Stimulated activated CD4-positive, alpha-beta T cell treated with anti-CD3 and anti-CD28 coated beads, Interleukin-12 subunit alpha, Interleukin-12 subunit beta, amount 100 ng/mL, for 24 hours (primary cell): ENCODE measurements at places on chromosomes 6 and 20.

- no peak for DNase-seq
Observed at GRCh38 chr6:2007165-2007564, 238.2 kb downstream of the GMDS start.

- DNase-seq, result no peak
Observed at GRCh38 chr20:25848222-25848621, 151.6 kb upstream of the ZNF337 start.

GRCh38 chr20:19543101-19543500 lies 215.0 kb upstream of the RIN2 start:
- no peak for DNase-seq

GRCh38 chr20:51914758-51915157 lies 112.4 kb upstream of the SALL4 start:
- DNase-seq, result no peak

- no peak for DNase-seq
Observed at GRCh38 chr6:73169111-73169510, 56.2 kb downstream of the KHDC1L start.

DNA sequence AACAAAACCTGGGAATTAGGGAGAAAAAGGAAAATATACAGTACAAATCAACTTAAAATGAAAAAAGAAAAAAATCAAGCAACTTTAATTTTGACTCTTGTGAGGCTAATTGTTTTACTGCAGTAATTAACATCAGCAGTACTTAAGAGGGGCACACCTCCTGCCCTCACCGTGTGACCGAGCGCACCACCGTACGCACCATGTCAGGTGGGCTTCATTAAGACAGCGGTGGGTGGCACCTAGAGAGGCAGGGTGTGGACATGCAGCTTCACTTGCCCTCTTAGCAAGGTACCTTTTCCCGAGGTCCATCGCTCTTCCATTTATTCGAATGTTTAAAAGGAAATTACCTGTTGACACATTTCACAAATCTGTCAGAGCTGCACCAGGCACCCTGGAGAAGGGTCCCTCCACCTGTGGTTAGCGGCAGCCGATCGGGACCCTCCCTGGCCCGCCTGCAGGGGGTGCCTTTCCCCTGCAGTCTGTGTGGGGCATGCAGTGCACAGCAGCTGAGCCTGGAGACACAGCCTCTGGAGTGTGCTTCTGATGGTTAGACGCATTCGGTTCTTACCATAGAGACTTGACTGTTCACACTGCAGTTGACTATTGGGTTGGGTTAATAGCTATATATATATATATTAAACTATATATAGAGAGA lies 184.1 kb downstream of the TMEM242 start:
- DNase-seq, result no peak

- no peak for DNase-seq
Observed at GRCh38 chr6:105459049-105459448, 56.2 kb upstream of the PREP start.

- no peak for DNase-seq
Observed at GRCh38 chr20:31915491-31916280, 36.2 kb downstream of the PDRG1 start.

GRCh38 chr6:135866445-135867123 lies 15.1 kb downstream of the PDE7B start:
- no peak for DNase-seq

GRCh38 chr6:97322811-97323210 lies 39.8 kb upstream of the MMS22L start:
- no peak for DNase-seq

DNA sequence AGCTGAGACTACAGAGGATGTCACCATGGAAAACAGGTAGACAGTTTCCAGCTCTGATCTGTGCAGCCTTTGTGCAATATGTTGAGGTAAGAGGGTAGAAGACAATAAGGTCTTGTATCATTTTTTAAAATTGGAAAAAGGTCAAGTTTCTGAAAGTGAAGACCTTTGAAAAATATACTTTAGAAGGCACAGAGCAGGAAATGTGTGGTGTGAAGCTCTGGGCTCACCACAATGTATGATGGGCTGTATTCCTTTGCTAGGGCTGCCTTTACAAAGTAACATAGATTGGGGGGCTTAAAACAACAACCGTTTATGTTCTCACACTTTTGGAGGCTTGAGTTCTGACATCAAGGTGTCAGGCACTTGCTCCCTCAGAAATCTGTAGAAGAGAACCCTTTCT lies 514.3 kb upstream of the JARID2 start:
- no peak for DNase-seq

GRCh38 chr6:113719545-113719944 lies 137.6 kb upstream of the MARCKS start:
- no peak for DNase-seq

GRCh38 chr6:136370988-136371728 lies 81.5 kb upstream of the BCLAF1 start:
- no peak for DNase-seq

DNA sequence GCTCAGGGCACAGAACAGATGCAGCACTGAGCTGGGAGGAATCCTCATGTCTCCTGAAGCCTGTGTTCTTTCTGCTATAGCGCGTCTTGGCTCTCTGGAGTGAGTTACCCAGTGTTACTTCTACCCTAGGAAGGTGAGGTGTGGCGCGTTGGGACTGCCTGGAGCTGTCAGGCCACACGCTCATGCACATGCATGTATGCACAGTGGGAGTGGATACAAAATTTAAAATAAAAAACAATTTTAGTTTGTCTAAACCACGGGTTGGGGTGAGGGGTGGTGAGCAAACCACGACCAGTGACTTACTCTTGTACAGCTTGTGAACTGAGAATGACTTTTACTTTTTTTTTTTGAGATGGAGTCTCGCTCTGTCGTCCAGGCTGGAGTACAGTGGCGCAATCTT lies 298.6 kb upstream of the SUPT3H start:
- no peak for DNase-seq

DNA sequence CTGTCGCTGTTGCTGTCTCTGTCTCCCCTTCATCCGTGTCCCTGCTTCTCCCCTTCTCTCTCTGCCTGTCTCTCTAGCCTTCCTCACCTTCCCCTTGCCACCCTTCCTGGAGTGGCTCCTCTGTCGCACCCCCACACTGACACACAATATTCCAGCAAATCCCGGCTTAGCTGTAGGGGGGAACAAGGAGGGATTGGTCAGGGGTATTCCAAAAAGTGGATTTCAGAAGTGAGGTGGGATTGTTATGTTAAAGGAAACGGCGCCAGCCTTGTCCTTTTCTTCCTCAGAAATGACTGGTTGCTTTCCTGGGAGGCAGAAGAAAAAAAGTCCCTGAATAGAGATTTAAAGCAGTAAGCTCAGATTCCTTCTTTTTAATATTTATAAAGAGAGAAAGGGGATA lies 76.3 kb upstream of the SIRPA start:
- DNase-seq, result no peak

- no peak for DNase-seq
Observed at GRCh38 chr6:44386364-44386928, 1.1 kb upstream of the CDC5L start.

DNA sequence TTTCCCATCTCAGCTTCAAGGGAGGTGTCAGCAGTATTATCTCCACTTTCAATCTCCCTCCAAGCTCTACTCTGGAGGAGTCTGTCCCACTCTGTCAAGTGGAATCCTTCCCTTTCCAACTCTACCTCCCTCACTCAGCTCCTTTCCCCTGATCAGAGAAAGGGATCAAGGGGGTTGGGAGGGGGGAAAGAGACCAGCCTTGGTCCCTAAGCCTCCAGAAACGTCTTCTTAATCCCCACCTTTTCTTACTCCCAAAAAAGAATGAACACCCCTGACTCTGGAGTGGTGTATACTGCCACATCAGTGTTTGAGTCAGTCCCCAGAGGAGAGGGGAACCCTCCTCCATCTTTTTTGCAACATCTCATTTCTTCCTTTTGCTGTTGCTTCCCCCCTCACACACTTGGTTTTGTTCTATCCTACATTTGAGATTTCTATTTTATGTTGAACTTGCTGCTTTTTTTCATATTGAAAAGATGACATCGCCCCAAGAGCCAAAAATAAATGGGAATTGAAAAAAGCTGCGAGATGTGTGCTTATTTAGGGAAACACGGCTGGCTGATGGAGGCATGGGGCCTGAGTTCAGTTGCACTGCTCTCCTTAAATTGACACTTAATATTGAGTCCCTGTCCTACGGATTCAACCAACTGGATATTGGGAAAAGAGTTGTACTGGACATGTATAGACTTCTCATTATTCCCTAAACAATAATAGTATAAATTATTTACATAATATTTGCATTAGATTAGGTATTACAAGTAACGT lies 4.9 kb downstream of the TUBB start:
- no peak for DNase-seq

GRCh38 chr6:162963861-162964260 lies 236.1 kb downstream of the PACRG start:
- DNase-seq, result no peak

- no peak for DNase-seq
Observed at GRCh38 chr20:1651268-1652058, 6.1 kb downstream of the SIRPG start.

DNA sequence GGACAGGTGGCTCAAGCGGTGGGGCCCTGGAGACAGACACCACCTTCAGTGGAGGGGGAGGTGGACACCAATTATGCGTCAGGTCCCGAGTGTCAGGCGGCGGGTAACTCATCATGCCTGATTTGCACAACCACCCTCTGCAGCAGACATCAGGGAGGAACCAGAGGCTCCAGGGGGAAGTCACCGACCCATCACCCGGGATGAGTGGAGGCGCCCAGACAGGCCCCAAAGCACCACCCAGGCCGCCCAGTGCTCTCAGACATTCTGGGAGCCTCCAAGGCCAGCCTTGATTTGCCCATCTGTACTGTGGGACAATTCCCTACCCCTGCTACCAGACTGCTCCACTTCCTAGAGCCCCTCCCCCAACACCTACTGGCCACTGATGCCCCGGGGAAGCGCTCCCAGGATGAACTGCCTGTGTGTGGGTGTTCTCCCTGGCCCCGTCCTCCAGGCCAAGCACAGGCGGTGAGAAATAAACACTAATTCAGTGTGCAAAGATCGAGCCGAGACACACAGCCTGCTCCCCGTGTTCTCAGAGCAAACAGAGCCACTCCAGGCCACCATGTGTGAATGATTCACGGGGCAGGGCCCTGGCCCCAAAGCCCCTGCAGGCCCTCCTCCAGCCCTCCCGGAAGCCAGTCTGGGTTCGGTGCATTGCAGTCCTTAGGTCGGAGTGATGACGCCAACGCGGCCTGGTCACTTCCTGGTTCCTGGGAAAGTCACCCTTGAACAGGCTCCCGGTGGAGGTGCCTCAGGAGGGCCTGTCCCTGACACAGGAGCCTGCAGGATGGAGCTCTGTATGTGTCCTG lies 107.2 kb downstream of the ASXL1 start:
- DNase-seq, result no peak

DNA sequence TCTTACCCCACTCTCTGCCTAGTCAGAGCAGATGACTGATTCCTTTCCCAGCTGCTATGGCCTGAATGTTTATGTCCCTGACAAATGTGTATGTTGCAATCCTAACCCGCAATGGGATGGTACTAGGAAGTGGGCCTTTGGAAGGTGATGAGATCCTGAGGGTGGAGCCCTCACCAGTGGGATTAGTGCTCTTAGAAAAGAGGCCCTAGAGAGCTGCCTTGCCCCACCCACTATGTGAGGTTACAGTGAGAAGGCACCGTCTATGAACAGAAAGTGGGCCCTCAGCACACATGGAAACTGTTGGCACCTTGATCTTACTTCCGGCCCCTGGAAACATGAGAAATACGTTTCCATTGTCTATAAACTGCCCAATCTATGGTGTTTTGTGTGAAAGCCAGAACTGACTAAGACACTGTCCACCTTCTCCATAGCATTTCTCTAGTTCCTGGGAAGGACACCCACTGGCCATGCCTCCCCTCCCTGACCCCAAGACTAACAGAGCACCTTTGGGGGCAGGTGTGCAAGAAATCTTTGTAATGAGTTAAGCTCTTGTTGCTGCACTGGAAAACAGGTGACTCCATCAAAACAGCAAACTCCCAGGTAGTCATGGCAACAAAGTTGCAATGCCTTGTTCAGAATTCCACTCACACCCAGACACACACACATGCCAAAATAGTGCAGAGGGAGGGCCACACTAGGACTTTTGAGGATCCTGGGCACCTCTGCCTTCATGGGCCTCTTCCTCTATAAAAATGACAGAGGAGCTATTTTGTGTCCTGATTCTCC lies 16.2 kb downstream of the GABRR2 start:
- DNase-seq, result peak; percentile 20

DNA sequence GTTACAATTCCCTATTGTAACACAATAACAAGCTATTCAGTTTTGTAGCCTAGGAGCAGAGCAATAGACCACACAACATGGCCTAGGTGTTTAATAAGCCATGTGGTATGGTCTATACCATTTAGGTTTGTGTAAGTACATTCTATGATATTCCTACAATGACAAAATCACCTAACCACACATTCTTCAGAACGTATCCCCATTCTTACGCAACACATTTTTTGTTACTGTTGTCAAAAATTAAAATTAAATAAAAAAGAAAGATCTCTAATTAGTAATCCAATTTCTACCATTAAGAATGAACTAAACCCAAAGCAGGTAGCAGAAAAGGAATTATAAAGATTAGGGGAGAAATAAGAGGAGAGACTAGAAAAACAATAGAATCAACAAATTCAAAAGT lies 44.0 kb downstream of the RANBP9 start:
- no peak for DNase-seq

DNA sequence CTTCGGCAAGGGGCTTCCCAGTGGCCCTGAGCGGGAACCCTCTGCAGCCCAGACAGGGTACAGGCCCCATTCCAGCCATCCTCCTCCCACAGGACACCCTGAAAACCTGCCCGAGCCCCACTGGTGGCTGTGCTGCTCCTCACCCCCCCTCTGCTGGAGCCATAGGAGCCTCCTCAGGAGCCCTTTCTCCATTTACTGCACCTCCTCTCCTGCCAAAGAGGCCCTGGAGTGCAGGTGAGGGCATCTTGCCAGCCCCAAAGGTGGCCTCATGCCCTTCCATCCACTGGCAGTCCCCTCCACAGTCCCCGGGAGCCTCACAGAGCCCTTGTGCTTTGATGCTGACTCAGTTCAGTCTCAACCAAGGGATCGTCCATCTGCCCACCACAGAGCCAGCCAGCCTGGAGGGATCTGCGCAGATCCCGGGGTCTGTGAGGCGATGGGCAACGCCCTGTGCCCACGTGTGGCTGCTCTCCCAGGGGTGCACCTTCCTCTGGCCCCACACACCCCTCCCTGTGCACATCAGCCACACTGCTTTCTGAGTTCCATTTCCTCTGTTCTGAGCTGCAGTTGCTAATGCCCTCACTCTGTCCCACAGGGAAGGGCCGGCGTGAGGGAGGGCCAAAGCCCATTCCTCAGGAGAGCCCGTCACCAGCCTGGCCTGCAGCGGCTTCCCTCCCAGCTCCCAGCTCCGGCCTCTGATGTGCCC lies 228.5 kb downstream of the DLL1 start:
- no peak for DNase-seq

DNA sequence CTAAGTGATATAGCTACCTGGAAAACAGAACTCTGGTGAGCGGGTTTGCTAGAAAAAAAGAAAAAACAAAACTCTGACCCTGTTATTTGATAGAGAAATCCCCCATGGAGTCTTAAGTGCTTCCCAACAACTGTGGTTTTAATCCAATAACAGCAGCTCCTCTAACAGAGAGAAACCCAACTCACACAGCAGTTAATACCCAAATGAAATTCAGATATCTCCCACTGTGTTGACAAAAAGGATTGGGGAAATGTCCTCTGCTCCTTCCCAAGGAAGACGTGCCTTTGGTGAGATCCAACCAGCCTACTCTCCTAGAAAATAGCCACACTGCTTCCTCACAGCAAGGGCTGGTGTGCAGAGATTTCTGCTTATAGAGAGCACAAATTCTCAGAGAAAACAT lies 200.4 kb upstream of the FBXL4 start:
- DNase-seq, result no peak

- DNase-seq, result no peak
Observed at GRCh38 chr6:110250058-110250457, 69.8 kb downstream of the CDC40 start.

GRCh38 chr6:143559051-143559660 lies 47.6 kb upstream of the FUCA2 start:
- DNase-seq, result no peak

- no peak for DNase-seq
Observed at GRCh38 chr20:8633366-8633765, 435.5 kb upstream of the PLCB4 start.
